Osteoblast (primary cell): ENCODE measurements at places on chromosomes 6 and 20. TPM values are rescaled to one million over a fixed set of nuclear protein-coding genes. Genes with fewer than 3 reads are reported as not detected.

DNA sequence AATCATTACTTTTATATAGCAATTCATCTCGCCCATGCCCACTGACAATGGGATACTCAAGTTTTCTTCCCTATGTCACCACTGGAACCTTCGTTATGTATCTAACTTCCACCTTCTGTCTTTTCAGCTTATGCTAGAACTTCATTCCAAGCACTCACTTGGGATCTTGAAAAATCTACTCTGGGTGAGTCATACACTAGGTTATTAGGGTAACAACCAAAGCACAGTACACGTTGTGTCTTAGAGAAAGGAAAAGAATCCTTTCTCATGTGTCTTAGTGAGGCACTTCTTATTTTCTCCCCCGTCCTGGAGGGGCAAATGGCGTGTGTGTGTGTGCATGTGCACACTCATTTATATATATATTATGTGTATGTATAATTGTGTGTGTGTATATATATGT is 18.3 kb upstream of the FAM162B start:
- no peak overlapping the region for H3K4me3 ChIP-seq
- no peak overlapping the region for H3K27ac ChIP-seq
- peak; percentile 29 for DNase-seq
- H3K27me3 ChIP-seq, result no peaks in the 10 kb centered on the region

GRCh38 chr6:122869437-122870024 is 80.5 kb downstream of the SMPDL3A start:
- no peak overlapping the region for H3K27ac ChIP-seq
- H3K27me3 ChIP-seq, result no peaks in the 10 kb centered on the region
- no peak overlapping the region for H3K4me3 ChIP-seq
- H3K36me3 ChIP-seq, result no peaks in the 10 kb centered on the region

- no peak for DNase-seq
- H3K4me1 ChIP-seq, result no peaks in the 10 kb centered on the region
- H3K36me3 ChIP-seq, result no peaks in the 10 kb centered on the region
- peaks cover 4% of the 10 kb centered on the region for H3K27me3 ChIP-seq
- H3K27ac ChIP-seq, result no peak overlapping the region
These were observed 193.5 kb downstream of the UNC5CL start for GRCh38 chr6:40845553-40845952.

GRCh38 chr6:140653972-140654371 is 1279.5 kb upstream of the CITED2 start:
- H3K4me1 ChIP-seq, result no peaks in the 10 kb centered on the region
- no peaks in the 10 kb centered on the region for H3K36me3 ChIP-seq
- H3K4me3 ChIP-seq, result no peak overlapping the region

DNA sequence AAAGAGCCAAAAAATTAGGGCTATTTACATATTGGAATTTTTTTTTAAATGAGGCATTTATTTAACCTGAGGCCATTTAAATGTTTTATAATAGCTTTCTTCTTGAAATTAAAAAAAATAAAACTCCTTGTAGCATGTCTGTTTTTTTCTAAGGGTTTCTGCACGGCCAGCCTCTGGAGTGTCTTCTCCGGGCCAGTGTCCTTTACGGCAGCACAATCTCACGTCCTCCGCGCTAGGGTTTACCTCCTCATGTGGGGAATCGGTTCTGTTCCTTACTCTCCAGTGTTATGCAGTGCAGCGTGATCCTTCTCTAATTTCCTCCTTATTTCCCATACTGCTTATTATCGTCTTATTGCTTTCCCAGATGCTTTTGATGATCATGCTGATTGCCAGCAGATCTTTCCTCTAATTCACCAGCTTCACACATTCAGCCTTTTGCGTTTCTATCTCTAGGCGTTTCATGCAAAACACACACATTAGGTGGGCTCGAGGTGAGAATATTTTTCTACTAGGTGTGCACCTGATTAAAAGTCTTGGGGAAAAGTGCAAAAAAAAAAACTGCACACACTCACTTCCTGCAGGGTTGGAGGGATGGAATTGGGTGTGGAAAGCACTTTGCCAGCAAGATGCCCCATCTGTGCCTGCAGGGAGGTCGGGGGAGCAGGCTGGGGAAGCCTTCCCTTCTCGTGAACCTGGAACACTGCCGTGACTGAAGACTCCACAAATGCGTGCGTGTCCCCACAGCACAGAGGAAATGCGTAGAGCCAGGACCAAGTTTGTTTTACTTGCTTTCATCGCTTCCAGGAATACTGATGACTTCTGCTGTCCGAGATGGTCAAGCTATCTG is 56.1 kb downstream of the PSMG4 start:
- no peak overlapping the region for H3K4me3 ChIP-seq
- H3K27ac ChIP-seq, result no peak overlapping the region
- H3K4me1 ChIP-seq, result no peaks in the 10 kb centered on the region

DNA sequence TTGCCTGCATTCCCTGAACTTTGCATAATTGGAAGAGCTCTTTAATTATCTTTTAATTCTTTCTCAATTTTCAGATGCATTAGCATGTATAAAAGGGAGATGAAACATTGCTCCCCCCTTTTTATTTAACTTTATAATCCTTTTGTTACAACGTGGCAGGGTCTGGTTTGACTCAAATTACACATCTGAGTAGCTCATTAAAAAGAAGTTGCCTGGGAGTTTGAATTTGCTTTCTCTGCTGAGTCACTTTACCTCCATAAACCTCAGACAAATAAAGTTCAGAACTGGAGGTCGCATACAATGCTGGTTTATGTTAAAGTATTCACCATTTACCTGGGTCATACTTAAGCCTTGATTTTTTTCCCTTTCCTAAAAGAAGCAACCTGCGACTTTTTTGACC is 495.2 kb downstream of the PREX1 start:
- no peaks in the 10 kb centered on the region for H3K4me1 ChIP-seq
- H3K36me3 ChIP-seq, result no peaks in the 10 kb centered on the region
- no peak overlapping the region for H3K4me3 ChIP-seq

- no peaks in the 10 kb centered on the region for H3K36me3 ChIP-seq
- DNase-seq, result peak; percentile 13
- no peaks in the 10 kb centered on the region for H3K27me3 ChIP-seq
- no peak overlapping the region for H3K4me3 ChIP-seq
- no peak overlapping the region for H3K27ac ChIP-seq
- no peaks in the 10 kb centered on the region for H3K4me1 ChIP-seq
These were observed 7.4 kb upstream of the ADTRP start for GRCh38 chr6:11785774-11786579.

DNA sequence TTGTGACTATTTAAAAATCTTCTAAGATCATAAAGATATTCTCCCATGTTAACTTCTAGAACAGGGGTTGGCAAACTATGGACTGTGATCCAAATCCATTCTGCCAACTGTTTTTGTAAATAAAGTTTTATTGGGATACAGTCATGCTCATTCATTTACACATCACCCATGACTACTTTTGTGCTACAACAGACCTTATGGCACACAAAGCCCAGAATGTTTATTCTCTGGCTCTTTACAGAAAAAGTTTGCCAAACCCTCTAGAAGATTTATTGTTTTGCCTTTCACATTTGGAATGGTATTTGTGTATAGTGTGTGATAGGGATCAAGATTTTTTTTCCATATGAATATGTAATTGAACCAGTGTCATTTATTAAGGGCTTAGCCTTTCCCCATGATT is 341.7 kb downstream of the CD83 start:
- H3K4me1 ChIP-seq, result peaks cover 19% of the 10 kb centered on the region
- no peak overlapping the region for H3K4me3 ChIP-seq
- H3K27ac ChIP-seq, result no peak overlapping the region
- no peaks in the 10 kb centered on the region for H3K27me3 ChIP-seq

GRCh38 chr20:59718071-59718470 is 113.7 kb downstream of the PHACTR3 start:
- no peak for DNase-seq
- no peaks in the 10 kb centered on the region for H3K36me3 ChIP-seq
- H3K27me3 ChIP-seq, result no peaks in the 10 kb centered on the region
- H3K4me3 ChIP-seq, result no peak overlapping the region

- no peak overlapping the region for H3K4me3 ChIP-seq
- H3K27ac ChIP-seq, result peak overlapping the region; percentile 85
- H3K36me3 ChIP-seq, result no peaks in the 10 kb centered on the region
- no peak for DNase-seq
These were observed 51.2 kb upstream of the TPD52L1 start for GRCh38 chr6:125102411-125102810.

DNA sequence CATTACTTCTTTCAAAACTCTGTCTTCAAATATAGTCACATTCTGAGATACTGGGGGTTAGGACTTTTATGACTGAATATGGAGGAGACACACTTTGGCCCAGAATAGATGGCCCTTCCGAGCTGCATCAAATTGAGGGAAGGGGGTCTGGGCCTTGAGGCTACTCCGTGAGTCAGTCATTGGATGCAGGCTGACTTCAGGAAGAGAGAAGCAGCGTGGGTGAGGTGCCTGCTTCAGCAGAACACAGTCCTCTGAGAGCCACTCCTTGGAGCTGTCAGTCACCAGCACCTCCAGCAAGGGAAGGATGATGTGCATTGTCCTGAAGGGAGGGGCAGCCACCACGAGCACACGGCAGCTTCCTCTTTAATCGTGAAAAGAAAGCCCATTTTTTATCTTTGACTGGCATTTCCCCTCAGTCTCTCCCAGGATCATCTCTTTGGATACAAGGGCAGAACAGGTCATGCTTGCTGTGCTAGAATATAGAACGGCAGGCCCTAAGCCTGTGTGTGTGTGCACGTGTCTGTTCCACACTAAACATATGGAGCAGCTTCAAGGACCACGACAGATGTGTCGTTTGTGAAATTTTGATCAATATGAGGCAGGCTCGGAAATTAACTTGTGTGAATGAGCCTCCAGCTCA is 721.6 kb downstream of the KIF16B start:
- no peaks in the 10 kb centered on the region for H3K27me3 ChIP-seq
- no peak for DNase-seq

- H3K4me3 ChIP-seq, result no peak overlapping the region
- no peak for DNase-seq
- no peak overlapping the region for H3K27ac ChIP-seq
- no peaks in the 10 kb centered on the region for H3K36me3 ChIP-seq
These were observed 815.7 kb downstream of the QKI start for GRCh38 chr6:164230259-164230658.

DNA sequence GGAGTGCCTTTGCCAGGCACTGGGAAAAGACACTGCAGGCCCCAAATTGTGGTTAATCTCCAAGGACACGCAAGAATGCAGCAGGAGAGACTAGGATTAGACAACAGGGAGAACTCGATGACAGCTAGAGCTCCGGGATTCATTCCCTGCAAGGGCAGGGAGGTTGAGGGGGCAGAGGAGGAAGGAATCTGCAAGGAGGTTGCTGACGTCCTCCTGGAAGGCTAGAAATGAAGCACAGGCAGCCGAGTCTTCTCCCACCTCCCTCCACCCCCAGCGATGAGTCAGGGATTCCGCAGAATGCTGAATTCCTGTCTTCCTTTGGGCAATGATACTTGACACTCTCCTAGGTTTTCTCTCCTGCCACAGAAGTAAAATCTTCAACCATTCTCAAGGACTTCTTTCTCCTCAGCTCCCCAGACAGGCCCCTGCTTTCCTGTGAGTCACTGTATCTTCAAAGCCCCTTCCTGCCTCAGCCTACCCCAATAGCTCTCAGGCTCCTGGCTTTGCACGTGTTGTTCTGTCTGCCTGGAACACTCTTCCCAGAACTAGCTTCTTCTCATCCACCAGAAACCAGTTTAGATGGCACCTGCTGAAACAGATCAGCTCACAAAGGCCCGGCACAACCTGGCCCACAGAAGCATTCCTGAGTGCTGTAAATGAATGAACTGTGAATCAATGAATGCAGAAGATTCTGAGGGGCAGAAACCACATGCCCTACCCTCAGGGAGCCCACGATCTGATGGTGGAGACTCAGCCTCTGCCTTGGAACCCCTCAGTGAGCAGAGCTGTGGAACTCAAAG is 85.6 kb downstream of the MRPL14 start:
- no peak overlapping the region for H3K4me3 ChIP-seq
- DNase-seq, result peak; percentile 96
- H3K27me3 ChIP-seq, result no peaks in the 10 kb centered on the region
- H3K27ac ChIP-seq, result peak overlapping the region; percentile 93
- H3K4me1 ChIP-seq, result peaks cover 48% of the 10 kb centered on the region

- H3K4me3 ChIP-seq, result no peak overlapping the region
- H3K27ac ChIP-seq, result no peak overlapping the region
- H3K4me1 ChIP-seq, result no peaks in the 10 kb centered on the region
- no peaks in the 10 kb centered on the region for H3K36me3 ChIP-seq
- no peaks in the 10 kb centered on the region for H3K27me3 ChIP-seq
These were observed 103.9 kb downstream of the EPM2A start for GRCh38 chr6:145631374-145631773.

- no peaks in the 10 kb centered on the region for H3K4me1 ChIP-seq
- no peak for DNase-seq
- no peak overlapping the region for H3K4me3 ChIP-seq
- H3K36me3 ChIP-seq, result no peaks in the 10 kb centered on the region
- no peaks in the 10 kb centered on the region for H3K27me3 ChIP-seq
These were observed 20.2 kb downstream of the MICA start for GRCh38 chr6:31423550-31423949.

- no peaks in the 10 kb centered on the region for H3K36me3 ChIP-seq
- no peak overlapping the region for H3K27ac ChIP-seq
- no peaks in the 10 kb centered on the region for H3K4me1 ChIP-seq
- no peaks in the 10 kb centered on the region for H3K27me3 ChIP-seq
These were observed 141.9 kb downstream of the HS3ST5 start for GRCh38 chr6:114200891-114201290.

DNA sequence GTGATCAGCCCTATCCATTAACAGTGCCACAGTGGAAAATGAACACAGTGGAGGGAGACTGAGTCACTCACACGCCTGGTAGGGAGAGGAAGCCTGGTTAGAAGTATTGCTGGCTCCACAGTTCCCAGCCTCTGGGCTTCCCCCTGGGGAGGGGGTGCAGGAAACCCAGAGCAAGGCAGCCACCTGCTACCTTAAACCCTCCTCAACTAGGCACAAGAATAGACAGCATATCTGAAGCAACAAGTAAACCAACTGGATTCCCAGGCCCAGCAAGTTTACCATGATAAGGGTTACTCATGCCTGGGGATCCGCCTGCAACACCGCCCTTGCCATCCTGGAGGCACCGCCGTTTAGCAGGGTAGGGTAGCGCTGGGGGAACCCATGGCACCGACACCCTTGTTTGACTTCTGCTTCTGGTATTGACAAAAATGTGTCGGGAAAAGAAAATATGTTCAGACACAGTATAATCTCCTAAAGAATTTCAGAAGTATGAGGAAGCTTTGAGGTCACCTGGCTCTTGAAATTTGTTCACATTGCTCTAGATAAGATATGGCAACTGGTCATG is 38.3 kb downstream of the SLC22A23 start:
- H3K4me1 ChIP-seq, result peaks cover 24% of the 10 kb centered on the region
- no peaks in the 10 kb centered on the region for H3K36me3 ChIP-seq
- H3K27ac ChIP-seq, result no peak overlapping the region
- DNase-seq, result no peak
- no peak overlapping the region for H3K4me3 ChIP-seq
- H3K27me3 ChIP-seq, result no peaks in the 10 kb centered on the region

- peak overlapping the region; percentile 60 for H3K4me3 ChIP-seq
- no peaks in the 10 kb centered on the region for H3K27me3 ChIP-seq
- H3K4me1 ChIP-seq, result no peaks in the 10 kb centered on the region
These were observed 35.8 kb downstream of the SLC2A4RG start for GRCh38 chr20:63775096-63775978.

Gene DUSP15
- total RNA-seq, result 1.2 and 1.4 TPM in 2 replicates

Gene SEMG1
- total RNA-seq, result not detected in 2 replicates

Gene CLPSL2
- not detected in 2 replicates for total RNA-seq

Gene FNDC1
- total RNA-seq, result 24.2 and 34.2 TPM in 2 replicates

Gene ULBP1
- total RNA-seq, result 0.72 and 0.88 TPM in 2 replicates

Gene THBD
- 0.29 and 0.36 TPM in 2 replicates for total RNA-seq

Gene LHFPL5
- not detected in 2 replicates for total RNA-seq

Gene PGC
- total RNA-seq, result not detected in 2 replicates

Gene OR2H1
- not detected in 2 replicates for total RNA-seq

Gene C20orf144
- total RNA-seq, result under 0.01 TPM in 2 replicates

Gene SLC18B1
- total RNA-seq, result 6.9 and 8.3 TPM in 2 replicates

Gene PLEKHG1
- 0.36 and 0.88 TPM in 2 replicates for total RNA-seq

Gene RIMS1
- 8.3 and 13.4 TPM in 2 replicates for total RNA-seq

Gene ALDH5A1
- total RNA-seq, result 1.8 and 2.2 TPM in 2 replicates

Gene GSTA3
- total RNA-seq, result not detected in 2 replicates

Gene APCDD1L
- total RNA-seq, result 16.3 and 16.5 TPM in 2 replicates

Gene DDX27
- 33.6 and 34.0 TPM in 2 replicates for total RNA-seq
